Activated CD4-positive, alpha-beta T cell treated with anti-CD3 and anti-CD28 coated beads for 48 hours (primary cell): ENCODE measurements at places on chromosomes 6 and 20.

DNA sequence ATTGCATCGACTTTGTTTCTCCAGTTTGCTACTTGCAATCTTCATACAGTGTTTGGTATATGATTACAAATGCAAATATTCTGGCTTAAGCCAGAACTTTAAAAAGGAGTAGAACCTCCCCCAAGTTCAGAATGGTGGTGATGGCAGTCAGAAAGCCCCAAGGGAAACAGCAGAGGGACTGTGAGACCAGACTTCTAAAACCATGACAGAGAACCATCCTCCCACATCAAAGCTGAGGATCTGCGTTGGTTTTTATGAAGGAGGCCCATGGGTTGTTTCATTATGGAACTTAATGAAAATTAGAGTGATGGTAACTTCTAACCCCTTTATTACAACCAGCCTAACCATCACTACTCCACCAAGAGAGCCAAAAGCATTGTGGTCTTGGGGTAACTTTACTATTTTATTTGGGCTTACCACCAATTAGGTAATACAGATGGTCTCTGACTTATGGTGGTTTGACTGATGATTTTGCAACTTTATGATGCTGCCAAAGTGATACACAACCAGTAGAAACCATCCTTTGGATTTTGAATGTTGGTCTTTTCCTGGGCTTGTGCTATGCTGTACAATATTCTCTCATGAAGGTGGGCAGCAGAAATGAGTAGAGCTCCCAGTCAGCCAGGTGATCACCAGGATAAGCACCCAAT is 10.9 kb upstream of the MRS2 start:
- DNase-seq, result no peak

DNA sequence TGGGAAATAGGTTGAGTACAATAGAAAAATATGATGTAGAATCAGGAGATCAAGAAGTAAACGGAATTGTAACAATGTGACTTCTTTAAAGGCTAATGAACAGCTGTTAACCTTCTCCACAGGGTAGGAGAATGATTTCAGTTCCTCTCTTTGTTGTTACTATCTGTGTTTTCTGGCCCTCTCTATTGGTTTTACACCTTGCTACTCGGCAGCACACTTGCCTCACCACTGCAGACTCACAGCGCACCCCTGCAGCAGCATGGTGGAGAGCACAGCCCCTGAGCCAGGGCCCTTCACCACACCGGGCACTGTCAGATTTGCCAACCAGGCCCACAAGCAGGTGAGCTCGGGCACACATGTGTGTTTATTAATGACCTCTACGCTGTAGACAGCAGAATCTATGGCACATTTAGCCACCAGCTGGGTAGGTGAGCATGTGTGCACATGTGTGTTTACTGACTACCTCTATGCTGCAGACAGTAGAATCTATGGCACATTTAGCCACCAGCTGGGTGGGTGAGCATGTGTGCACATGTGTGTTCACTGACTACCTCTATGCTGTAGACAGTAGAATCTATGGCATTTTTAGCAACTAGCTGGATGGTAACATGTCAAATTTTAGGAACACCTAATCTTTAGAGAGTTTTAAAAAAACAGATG is 16.8 kb downstream of the SFT2D1 start:
- no peak for DNase-seq

DNA sequence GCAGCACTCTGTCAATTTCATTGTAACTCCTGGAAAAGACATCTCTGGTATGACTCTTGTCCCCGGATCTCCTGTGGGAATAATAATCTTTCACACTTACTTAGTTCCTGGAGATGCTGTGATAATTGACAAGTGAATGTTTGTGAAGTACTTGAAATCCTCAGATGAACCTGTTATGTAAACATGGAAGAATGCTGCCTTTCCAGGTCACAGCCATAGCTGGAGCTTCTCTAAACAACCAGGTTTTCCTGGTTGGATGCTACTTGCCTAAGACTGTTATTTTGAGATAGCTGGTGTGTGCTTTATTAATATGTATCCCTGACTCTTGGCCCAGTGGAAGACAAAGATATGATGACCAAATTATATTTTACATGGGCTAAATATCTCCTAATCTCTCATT is 228.6 kb downstream of the KCNQ5 start:
- no peak for DNase-seq

DNA sequence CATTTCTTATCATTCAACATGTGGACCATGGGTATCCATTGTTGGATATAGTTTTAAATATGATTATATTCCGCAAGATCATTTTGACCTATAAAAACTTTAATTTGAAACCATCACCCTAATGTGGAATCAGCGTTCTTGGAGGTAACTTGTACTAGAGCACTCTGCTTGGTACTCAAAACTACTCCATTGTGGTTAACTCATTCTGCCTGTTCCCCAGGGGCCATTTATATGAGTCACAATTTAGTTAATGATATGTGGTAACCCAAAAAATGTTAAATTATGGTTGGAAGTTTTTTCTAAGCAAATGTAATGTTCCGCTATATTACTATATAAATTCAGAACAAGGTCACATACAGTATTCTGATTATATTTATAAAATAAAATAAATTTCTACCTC is 109.3 kb downstream of the TRDN start:
- DNase-seq, result no peak

GRCh38 chr6:131755597-131755996 is 44.8 kb upstream of the CTAGE9 start:
- DNase-seq, result no peak

DNA sequence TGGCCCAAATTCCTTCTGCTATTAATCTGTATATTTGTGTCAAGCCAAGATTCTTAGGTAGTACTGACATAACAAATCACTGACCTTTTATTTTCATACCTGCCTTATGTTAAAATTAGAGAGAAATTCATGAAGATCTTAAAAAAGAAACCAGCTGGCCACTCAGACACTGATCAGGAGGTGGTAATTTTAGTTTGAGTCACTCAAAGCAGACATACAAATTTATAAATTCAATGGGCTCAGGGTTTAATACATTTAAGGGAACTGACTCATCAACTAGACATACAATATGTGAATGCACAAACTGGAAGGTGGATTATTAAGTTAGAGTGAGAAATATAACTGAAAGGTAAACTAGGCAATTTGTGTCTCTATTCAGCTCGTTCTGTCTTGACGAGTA is 711.9 kb upstream of the EYS start:
- DNase-seq, result no peak

DNA sequence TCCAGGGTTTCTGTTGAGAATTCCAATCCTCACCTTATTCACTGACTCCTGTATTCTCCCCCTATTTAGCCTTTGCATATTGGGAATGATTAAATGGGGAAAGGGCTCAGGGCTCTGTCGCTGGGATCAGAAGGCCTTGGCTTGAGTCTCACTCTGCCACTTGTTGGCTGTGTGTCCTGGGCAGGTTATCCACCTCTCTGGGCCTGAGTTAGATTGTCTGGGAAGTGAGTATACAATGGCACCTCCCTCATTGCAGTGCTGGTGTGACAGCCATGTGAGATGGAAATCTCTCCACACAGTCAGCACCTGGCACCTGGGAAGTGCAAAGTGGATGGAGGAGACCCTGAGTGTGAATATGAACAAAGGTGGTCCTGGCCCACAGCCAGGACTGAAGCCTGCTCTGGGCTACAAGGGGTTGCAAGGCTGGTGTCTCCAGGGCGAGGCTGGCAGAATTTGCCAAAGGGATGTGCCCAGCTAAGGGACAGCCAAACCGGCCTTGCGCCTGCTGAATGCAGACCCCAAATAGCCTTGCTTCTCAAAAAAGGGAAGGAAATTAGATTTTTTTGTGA is 200.0 kb upstream of the PMEPA1 start:
- no peak for DNase-seq

GRCh38 chr20:62457098-62457497 is 18.7 kb downstream of the GATA5 start:
- DNase-seq, result no peak

DNA sequence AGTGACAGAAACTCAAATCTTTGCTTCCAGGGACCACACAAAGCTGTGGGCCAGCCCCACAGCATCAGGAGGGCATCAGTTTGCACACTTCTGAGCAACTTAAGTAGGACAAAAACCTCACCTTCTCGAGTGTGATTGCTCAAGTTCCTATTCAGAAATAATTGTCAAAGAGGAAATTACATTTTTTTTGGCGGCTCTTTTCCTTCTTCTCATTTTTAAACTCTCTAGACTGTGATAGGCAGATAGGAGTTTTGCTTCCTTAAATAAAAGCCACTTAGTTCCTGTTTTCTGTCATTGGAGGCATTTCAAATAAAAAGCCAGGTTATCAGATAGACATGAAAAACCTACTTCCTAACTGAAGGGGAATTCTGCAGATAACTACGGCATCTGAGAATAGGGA is 11.2 kb upstream of the TAGAP start:
- DNase-seq, result no peak

DNA sequence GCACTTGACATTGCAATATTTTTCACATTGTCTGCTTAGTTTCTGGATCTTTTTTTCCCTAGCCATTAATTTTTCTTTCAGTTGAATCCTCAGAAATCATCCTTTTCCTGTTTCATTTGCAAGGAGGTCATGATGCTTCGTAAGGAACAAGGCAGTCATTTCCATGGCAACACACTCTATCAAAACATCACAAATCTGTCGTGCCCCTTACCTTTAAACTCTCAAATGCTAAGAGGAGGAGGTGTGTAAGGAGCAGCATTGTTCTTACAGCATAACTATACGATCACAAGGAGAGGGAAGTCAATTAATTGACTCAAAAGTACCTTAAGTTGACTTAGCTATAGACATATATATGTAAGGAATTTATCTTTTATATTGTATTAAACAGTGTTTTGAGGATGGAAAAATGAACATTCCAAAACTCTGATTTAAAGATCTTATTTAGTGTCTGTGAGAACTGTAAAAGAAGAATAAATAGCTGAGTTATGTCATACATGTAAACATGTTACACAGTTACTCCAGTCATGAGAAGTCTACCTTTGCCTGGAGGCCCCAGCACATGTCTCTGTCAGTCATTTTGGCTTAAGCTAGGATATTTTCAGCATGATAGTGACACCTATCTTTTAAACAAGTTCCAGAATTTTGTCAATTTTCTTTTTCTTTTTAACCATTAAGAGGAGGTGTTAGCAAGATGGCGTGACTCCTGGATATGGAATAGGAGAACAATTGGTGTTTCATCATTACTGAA is 41.6 kb downstream of the CDKAL1 start:
- no peak for DNase-seq

DNA sequence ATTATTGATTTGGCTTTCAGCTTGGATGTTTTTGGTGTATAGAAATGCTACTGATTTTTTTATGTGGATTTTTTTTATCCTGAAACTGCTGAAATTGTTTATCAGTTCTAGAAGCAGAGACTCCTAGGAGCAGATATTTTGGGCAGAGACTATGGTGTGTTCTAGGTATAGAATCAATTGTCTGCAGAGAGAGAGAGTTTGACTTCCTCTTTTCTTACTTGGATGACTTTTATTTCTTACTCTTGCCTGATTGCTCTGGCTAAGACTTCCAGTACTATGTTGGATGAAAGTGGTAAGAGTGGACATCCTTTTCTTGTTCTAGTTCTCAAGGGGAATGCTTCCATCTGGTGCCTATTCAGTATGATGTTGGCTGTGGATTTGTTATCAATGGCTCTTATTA is 370.6 kb downstream of the PHF3 start:
- DNase-seq, result no peak

DNA sequence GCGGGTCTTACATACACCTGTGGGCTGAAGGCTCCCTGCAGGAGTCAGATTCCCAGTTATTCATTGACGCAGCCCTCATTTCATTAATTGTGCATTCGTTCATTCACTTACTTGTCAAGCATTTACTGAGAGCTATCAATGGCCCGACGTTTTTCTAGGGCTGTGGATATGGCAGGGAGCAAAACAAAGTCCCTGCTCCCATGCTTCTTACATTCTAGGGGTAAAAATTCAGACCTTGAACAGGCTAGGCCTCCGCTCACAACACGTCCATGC is 369 bp upstream of the NSFL1C start:
- no peak for DNase-seq

GRCh38 chr6:2793534-2794151 is 28.4 kb downstream of the WRNIP1 start:
- DNase-seq, result peak; percentile 53

- no peak for DNase-seq
These were observed 55.9 kb downstream of the KCNQ5 start for GRCh38 chr6:72677740-72678139.

GRCh38 chr6:83192456-83192855 is 609 bp downstream of the PGM3 start:
- DNase-seq, result no peak
